SHP77 (cell line): ENCODE measurements at places on chromosomes 7 and 10.
A peak's percentile ranks its signal among the peaks of the same experiment; 100 is the strongest.

- no peak for DNase-seq
Measured at GRCh38 chr10:82462910-82463551, 588.0 kb downstream of the NRG3 start.

- DNase-seq = no peak
Measured at GRCh38 chr10:48691812-48692528, 7.3 kb downstream of the WDFY4 start.

GRCh38 chr7:77651575-77652162 lies 44.6 kb upstream of the RSBN1L start:
- peak; percentile 4 for DNase-seq

DNA sequence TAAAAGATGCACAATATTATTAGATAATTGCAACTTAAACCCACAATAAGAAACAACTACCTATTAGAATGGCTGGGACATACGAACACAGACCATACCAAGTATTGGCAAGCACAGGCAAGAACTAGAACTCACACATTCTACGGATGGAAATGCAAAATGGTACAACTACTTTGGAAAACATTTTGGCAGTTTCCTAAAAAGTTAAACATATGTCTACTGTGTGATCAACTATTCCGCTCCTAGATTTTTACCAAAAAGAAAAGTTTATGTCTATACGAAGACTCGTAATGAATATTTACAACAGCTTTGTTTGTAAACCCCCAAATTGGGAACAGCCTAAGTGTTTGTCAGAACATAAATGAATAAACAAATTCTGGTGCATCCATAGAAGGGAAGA lies 194.7 kb downstream of the FGFR2 start:
- DNase-seq = no peak

GRCh38 chr7:134546955-134547354 lies 2.0 kb upstream of the AKR1B15 start:
- DNase-seq = no peak

DNA sequence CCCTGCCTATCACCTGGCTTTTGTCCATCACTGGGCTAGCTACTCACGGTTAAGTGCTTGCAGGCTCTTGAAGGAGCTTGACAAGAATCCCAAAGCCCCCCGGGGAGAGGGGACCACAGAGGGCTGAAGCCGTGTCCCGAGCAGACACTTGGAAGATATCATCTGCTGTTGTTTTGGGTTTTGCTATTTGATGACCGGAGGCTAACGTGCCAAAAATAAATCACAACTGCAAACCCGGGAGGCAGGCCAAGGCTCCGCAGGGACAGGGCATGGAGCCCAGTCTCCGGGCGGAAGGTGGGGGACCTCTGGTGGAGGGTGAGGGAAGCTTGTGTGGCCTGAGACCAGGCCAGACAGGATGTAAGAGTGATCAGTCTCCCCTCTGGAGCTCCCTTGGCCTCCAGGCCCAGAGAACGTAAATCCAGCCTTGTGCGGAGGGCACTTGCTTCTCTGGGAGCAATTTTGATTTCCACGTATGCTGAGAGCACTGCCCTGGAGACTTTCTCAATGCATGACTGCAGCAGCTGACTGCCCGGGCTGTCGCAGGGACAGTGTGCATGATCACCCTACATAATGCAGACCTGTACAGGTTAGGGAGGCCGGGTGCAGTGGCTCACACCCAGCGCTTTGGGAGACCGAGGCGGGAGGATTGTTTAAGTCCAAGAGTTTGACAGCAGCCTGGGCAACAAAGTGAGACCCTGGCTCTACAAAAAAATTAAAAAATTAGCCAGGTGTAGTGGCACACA lies at the start of gene PHKG1:
PHKG1 (minus strand) TSS at position 164 of the 743 bp plus-strand sequence. CDS start 4,011 bp downstream, outside the sequence.
- peak; percentile 82 for DNase-seq

DNA sequence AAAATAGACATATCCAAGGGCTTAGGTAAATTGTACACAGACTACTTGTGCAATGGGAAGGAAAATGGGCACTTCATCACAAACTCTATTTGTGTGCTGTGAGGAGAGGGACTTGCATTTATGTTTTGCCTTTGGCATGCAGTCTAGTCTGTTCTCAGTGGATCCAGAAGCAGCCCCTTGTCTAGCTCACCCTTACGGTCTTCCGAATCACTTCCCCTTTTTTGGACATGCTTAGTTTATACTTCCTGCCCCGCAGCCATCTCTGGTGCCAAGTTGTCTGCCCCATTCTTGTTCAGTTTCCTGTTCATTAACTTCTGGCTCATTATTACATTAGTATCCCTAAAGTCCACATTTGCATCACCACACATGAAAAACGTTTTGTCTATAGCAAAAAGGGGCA lies 161.6 kb downstream of the NRCAM start:
- no peak for DNase-seq

DNA sequence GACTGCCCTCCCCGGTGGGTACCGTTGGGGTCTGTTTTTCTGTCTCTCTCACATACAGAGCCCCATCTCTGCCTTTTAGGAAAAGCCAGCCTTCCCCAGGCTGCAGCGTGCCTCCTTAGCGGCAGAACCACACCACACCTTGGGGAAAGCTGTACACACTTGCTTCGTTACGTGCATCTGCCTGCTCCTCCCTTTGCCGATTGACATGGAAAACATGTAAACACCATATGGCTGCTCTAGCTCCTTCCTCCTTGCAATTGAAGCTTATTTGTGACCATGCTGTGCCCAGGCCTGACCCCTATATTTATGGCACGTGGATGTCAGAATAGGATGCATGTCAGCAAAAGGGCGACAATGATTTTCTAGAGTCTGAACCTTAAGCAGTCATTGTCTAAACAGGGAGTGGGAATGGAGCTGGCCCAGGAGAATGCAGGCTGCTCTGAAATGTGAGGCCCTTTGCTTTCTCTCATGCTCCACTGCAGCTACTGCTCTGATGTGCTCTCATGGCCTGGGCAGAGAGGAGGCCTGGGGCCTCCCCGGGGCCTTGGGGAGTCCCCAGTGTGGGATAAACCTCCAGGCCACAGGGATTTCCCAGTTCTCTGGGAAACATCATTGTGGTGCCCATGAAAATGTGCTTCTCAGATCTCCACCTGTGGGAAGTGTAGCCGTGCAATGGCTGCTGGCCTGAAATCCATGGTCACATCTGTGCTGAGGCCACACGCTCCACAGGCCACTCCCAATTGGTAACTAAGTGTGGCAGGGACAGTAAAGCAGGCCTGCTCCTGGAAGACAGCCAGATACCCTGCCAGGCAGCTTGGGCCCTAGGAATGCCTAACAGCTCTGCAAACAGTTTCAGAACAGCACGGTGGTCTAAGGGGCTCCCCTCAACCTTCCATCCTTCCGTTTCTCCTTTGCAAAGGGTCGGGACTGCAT lies 18.6 kb downstream of the PDE6C start:
- DNase-seq = no peak

DNA sequence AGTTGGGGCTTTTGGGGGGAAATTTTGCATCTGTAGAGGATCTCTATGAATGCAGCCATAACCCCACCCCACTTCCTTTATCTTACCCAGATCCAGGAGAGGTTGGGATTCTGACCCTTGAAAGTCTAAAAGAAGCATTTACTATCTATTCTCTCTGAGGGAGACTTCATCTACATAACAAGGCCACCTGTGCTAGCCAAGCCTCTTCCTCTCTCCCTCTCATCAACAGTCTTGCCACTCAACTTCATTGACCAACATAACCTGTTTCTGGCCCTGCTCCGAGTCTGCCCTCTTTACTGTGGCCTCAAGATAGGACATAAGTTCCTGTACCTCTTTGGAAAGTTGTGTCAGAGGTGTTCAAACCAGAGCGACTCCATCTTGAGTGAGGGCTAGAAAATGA lies 19.4 kb downstream of the TUBAL3 start:
- DNase-seq = no peak

DNA sequence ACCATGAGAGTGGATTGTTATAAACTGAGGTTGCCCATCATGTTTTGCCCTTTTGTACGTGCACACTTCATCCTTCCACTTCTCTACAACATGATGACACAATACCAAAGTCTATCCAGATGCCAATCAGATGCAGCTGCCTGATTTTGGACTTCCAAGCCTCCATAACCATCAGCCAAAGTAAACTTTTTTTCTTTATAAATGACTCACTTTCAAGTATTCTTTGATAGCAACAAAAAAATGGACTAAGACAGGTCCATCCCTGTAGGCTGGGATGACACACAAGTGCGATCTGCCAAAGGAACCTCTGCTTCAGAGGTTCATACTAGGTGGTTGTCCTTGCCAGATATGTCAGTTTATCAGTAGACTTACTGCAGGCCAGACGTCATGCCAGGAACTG lies 320.2 kb upstream of the FZD1 start:
- DNase-seq = no peak

GRCh38 chr7:151038951-151039849 lies 9.1 kb upstream of the ASIC3 start:
- DNase-seq = peak; percentile 33
